ENCODE measurements at places on chromosomes 3 and 15.
A peak's percentile ranks its signal among the peaks of the same experiment; 100 is the strongest.

DNA sequence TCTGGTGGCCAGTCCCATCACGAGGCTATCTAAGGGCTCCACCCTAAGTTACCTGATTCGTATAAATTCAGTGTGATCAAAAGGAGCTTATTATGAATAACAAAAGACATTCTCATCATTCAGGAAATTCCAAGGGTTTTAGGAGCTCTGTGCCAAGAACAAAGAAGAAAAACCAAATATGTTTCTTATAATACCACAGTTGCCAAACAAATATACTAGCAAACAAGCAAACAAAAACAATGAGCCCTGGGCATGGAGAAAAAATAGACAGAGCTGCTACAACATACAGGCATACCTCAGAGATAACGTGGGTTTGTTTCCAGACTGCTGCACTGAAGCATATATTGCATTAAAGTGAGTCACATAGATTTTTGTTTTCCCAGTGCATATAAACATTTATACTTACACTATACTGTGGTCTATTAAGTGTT, 20.2 kb upstream of the CFAP161 start:
- DNase-seq, result no peak

GRCh38 chr15:88894819-88895767, at the start of gene HAPLN3:
TSS of gene HAPLN3 (minus strand) at chr15:88895544. CDS start at chr15:88887298, 8,246 bp downstream.
- peak; percentile 14 for DNase-seq

DNA sequence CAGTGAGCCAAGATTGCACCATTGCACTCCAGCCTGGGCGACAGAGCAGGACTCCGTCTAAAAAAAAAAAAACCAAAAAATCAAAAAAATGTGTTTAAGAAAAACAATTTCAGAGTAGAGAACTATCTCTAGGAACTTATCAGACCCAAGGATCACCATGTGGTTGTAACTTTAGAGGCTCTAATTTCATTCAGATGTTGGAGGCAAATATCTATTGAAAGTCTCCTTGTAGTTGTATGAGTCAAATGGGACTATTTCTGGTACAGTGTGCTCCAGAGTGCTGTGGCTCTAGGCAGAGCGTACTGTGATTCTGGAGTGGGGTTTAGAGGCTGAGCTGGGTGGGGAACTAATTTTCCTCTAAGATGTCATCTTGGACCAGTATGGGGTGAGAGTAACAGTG, 398.7 kb downstream of the SHQ1 start:
- DNase-seq, result peak; percentile 13

- no peak for DNase-seq
Measured at GRCh38 chr15:63264688-63265293, 12.6 kb upstream of the APH1B start.

GRCh38 chr3:124791639-124792151, 61.4 kb downstream of the UMPS start:
- peak; percentile 98 for DNase-seq

- no peak for DNase-seq
Measured at GRCh38 chr3:187146389-187146788, 7.1 kb upstream of the RPL39L start.

GRCh38 chr15:94924057-94924456, 692.7 kb downstream of the MCTP2 start:
- DNase-seq, result no peak

GRCh38 chr15:27222479-27222878, 251.5 kb downstream of the GABRG3 start:
- DNase-seq, result no peak

DNA sequence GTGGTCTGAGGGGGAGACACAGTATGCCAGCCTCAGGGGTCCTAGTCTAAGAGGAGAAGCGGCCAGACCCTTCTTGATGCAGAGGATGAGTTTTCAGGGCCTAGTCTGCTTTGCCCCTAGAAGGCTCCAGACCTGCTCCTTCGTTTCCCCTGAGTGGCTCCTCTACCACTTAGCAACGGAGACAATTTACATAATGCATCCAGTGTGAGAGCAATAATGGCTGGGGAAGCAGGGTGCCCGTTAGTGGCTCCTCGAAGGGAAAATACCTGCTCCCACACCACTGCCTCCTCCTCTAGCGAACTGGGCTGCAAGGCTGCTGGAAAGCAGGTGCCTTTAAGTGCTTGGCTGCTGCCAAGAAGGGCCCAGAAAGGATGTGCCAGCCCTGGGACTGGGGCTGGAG, 38.9 kb downstream of the CACNA2D2 start:
- no peak for DNase-seq

Measured in M059J (cell line).